Islet precursor cell (in vitro differentiated cells): ENCODE measurements at places on chromosomes 4 and X.

DNA sequence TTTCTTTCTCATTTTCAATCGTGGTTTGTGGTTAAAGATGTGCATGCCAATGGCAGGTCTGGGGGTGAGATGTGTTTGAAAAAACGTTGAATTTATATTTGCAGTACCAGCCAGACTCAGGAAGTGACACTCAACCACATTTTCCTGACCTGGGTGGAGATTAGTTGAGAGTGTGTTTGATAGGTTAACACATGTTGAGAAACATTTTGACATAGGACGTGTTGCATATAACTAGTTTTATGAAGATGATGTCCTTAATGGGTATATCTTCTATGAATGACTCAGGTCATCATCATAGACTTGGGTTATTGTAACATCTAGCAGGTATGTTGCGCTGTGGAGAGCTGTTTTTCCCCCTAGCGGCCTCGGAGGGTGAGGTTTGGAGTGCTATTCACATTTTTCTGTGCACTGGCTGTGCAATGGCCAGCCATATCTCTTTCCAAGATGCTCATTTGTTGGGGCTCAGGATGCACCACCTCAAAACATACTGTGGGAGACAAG, 21.7 kb upstream of the CD38 start:
- no peak for DNase-seq

GRCh38 chr4:5969336-5969735, 48.9 kb downstream of the C4orf50 start:
- no peak for DNase-seq

- peak; percentile 51 for DNase-seq
These were observed 19.5 kb downstream of the KIAA0232 start for GRCh38 chr4:6802025-6802424.

DNA sequence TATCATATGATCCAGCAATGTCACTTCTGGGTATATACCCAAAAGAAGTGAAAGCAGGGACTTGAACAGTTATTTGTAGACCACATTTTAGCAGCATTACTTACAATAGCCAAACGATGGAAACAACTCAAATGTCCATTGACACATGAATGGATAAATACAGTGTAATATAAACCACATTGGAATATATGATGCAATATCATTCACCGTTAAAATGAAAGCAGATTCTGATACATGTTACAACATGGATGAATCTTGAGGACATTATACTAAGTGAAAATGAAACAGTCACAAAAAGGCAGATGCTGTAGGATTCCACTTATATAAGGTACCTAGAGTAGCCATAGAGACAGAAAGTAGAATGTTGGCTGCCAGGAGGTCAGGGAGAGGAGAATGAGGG, 130.5 kb upstream of the SMAD1 start:
- no peak for DNase-seq

DNA sequence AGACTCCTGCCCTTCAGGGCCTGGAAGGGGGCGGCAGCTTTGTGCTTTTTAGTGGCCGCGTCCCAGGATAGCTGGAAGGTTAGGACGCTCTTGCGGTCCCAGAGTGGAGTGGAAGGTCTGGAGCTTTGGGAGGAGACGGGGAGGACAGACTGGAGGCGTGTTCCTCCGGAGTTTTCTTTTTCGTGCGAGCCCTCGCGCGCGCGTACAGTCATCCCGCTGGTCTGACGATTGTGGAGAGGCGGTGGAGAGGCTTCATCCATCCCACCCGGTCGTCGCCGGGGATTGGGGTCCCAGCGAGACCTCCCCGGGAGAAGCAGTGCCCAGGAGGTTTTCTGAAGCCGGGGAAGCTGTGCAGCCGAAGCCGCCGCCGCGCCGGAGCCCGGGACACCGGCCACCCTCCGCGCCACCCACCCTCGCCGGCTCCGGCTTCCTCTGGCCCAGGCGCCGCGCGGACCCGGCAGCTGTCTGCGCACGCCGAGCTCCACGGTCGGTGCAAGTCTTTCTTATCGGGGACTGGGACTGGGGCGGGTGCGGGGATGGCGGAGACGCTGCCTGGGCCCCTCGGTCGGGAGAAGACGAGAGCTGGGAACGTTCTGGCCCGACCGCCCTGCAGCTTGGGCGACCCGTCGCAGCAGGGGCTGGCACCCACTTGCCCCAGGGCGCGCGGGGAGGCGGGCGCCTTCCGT, at the start of gene EDNRA:
TSS of gene EDNRA (plus strand) at position 207 of the 686 bp plus-strand sequence. CDS start 4,585 bp downstream, outside the sequence.
- DNase-seq = peak; percentile 79
